ENCODE measurements at places on chromosomes 3 and 15.

DNA sequence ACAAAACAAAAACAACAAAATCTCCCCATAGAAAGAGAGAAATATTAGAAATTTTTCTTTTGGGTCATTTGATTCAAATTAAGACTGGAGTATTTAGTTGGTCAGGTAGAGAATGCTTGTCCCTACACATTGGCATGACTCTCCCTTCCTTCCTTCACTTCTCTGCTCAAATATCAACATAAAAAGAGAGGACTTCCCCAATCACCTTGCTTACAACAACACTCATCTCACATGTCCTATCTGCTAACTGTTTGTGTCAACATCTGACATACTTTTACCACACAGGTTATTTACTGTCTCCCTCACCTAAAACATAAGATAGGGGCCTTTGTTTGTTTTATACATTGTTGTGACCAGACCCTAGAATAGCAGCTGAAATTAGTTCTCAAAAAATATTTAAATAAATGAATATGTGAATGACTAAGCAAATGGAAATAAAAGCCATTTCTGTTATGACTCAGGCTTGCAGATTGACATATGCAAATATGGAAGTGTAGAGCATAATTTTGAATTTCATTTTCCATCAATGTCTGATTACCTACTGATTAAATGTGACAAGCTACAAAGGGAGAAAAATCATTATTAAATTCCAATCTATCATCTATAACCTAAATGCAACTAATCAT is 304.8 kb downstream of the CTNNB1 start:
- no peak for DNase-seq

DNA sequence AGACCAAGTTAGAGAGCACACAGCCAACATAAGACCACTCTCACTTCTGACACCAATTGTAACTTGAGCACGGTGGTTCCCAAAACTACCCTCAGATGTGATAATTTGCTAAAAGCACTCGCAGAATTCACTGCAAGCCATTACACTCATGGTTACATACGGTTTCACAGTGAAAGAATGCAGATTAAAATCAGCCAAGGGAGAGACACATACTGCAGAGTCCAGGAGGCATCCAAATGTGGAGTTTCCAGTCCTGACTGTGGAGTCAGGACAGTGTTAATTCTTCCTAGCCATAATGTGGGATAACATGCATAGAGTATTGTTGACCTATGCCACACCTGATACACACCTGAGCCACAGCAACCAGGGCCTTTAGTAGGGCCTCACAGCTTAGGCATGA is 956.4 kb downstream of the NTRK3 start:
- DNase-seq, result no peak

DNA sequence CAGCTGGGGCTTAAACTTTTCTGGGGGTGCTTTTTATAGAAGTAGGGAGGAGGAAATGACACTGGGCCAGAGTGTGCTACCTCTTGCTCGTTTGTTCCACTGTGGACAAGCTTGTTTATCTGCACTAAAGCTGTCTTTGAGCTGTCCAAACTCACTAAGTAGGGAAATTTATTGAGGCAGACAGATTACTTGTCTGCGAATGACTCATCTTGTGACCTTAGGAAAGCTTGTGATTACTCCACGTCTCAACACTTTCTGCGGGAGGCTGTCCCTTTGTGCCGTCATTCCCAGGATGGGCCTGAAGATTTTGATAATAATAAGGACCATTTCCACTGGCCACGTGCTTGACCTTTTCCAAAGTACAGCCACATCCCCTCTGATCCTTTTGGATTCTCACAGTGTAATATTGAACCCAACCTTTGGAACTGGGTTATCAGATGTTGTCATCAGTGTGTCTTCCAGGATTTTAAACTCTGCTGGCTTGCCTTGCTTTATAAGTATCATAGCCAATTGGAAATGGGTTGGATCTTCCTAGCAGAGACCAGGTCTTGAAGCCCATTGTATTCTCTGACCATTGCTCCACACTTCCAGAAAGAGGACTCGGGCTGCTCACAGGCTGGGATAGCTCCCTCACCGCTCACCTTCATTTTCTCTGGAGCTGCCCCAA is 84.7 kb downstream of the AGBL1 start:
- DNase-seq, result no peak

DNA sequence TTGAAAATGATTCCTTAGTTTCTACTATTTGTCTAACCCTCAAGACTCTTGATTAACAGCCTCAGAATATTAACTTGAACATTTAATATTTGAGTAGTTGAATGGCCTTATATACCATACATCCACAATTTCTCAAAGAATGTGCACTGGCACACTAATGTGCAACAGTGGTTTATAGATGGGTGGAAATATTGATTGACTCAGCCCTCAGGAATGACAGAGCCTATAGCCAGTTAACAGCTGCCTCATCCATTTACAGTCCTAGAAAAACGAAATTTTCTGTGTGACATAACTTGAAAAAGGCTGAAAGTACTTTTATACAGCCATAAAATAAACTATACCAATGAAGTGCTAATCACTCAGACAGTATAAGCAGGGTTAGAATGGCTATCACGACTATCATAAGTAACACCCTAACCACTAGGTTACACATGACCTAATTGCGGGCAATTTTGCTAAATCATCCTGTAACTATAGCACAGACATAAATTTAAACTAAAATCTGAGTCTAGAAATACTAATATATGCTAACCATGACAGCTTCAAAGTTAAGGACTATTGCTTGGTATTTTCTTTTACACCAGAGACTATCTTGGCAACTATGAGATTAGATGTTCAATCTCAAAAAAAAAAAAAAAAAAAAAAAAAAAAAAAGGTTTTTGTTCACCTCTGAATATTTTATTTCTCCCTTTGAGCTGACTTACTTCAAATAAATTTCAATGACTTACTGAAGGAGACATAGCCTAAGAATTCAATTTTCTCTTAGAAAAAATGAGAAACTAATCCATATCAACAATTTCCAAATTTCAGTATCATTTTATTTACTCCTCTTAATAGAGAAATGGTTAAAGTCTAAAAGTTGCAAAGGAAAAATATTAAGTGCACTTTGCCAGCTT is 9.3 kb downstream of the SECISBP2L start:
- no peak for DNase-seq

DNA sequence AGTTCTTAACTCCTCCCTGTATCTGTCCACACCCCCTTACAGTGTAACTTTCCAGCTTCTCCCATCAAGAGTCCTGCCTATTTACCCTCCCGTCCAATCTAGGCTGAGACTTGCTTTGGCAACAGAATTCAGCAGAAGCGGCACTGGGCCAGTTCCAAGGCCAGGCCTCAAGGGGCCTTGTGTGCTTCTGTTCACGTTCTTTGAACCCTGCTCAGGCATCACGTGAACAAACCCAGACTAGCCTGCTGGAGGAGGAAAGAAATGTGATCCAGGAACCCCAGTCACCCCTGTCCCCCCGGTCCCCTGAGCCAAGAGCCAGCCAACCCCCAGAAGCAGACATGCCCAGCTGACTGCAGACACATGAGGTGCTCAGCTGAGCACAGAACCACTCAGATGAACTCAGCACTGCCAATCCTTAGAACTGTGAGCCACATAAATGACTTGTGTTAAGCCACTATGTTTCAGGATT is 76.1 kb upstream of the DCLK3 start:
- DNase-seq, result no peak

- no peak for DNase-seq
These were observed 216.3 kb upstream of the MLF1 start for GRCh38 chr3:158354713-158355112.

DNA sequence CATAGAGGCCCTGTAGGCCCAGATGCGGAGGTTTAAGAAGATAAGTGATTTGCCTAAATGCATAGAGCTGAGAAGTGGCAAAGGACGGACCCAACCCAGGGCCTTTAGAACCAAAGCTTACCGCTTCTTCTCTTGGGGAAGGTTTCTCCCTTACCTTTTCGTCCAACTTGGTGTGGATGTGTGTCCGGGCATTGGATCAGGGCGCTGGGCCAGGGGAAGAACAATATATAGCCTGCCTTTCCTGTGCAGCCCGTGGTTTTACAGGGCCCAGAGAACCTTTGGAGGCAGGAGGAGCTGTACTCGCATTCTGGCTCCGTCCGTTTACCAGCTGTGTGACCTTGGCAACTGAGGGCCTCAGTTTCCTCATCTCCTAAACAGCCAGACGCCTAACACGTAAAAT is 686 bp upstream of the P3H2 start:
- DNase-seq, result no peak

DNA sequence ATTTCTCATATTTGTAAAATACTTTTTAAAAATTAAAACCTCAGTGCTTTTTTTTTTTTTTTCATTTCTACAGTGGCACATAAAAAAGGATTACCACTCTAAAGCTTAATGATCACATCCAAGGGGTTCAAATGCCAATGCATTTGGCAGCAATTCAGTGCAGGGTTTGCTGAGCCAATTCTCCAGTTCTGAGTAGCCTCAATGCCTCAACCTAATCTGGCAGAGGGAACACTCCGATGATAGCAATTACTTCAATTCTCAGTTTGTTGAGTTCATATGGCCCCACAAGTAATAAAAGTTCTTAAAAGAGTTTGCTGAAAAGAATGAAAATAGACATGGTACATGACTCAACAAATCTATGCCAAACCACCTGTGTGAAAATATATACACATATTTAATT is 79.3 kb upstream of the RBMS3 start:
- no peak for DNase-seq

DNA sequence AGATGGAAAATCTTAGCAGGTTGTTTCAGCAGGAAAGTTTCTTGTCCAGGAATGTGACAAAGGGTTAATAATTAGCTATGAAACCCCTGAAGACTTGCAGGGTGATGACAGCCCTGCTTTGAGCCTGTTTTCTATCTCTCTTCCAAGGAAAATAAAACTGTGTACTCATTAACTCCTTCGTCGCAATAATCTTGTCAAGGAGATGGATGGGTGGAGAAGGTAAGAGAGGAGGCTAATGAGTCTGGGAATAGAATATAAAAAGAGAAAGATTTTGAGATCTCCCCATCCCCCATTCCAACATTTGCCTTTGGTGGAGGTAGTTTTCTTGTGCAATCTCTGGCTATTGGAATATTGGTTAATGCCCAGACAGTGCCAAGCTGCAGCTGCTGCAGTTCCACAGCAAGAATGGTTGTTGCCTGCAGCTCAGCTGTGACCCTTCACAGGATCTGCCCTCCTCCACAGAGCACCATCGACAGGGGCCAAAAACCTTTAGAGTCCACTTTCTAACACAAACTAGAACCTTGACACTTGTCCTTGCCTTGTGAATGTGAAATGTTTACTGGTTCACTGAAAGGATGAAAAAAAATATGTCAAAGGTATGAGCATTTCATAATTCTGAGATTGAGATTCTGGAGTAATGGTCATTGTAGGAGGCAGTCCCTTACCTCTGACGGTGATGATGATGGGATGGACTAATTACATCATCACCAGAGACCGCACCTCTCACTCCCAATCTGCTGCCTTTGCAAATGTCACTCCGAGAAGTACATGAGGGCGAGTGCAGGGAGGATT is 4.2 kb upstream of the LRIG1 start:
- DNase-seq, result no peak

DNA sequence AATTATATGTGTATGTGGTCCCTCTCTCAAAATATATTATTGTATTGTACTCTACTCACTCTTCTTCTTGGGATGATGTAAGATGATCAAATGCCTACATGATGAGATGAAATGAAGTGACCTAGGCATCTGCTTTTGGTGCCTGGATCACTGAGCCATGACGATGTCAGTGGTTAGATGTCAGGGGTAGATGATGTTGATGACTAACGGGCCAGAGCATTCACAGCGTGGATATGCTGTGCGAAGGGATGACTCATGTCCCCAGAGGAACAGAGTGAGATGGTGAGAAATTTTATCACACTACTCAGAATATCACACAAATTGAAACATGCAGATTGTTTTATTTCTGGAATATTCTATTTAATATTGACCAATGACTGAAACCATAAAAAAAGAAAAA is 233.9 kb upstream of the CADM2 start:
- DNase-seq, result peak; percentile 33

- DNase-seq, result no peak
These were observed 3.1 kb upstream of the CDV3 start for GRCh38 chr3:133570139-133570936.

GRCh38 chr3:103960819-103961218 is 1405.9 kb upstream of the ALCAM start:
- DNase-seq, result no peak

GRCh38 chr15:29822684-29823459 is 604 bp upstream of the TJP1 start:
- DNase-seq, result peak; percentile 62

- no peak for DNase-seq
These were observed 21.9 kb upstream of the P2RY13 start for GRCh38 chr3:151351219-151351618.

DNA sequence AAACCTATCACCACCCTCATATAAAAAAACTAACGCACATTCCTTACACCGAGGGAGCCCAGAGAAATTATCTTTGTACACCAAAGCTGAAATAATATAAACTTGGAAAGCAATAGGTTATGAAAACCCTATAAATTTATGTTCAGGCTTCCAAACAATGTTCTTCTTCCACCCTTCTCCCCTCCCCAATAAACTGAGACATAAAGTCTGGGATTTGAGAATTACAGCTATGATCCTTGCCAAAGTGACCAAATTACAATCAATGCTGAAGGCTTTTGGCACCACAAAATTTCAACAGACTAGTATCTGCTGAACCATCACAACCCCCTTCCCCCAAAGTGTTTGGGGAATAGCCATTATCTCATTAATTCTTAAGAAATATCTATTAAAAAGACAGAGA is 237.8 kb downstream of the FMN1 start:
- DNase-seq, result no peak

DNA sequence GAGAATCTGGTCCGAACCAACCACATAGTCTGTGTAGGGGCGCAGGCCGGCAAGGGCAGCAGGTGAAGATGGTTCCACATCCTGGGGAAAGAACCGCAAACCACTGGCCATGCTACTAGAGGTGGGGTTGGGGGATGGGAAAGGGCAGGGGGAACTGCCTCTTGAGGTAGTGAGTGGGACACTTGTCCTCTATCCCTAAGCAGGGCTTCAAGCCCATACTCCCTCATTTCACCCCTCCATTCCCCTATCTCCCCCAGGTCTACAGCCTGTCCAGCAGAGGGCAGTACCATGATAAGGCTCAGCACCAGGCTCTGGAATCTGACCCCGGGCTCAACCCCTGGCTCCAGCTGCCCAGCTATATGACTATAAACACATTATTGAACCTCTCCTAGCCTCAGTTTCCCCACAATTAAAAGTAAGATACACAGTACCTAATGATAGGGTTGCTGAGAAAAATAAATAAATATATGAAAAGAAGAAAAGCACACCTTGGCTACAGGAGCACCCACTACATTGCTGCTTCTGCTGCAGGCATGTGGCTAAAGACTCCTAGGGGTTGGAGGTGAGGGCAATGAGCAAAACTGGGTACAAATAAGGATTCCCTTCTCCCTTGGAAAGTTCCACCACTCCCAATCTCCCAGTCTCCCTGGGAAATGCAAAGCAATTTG is 6.3 kb downstream of the GORASP1 start:
- DNase-seq, result peak; percentile 50

- no peak for DNase-seq
These were observed 28.4 kb downstream of the PDE8A start for GRCh38 chr15:85010071-85010385.

- DNase-seq, result no peak
These were observed 7.3 kb downstream of the FAM131A start for GRCh38 chr3:184344579-184345316.

- no peak for DNase-seq
These were observed 32.6 kb downstream of the PSMD6 start for GRCh38 chr3:63990733-63991132.

Measured in glutamatergic neuron (in vitro differentiated cells).